ENCODE measurements at places on chromosomes 12 and 14.

- DNase-seq = peak; percentile 71
These were observed 4.5 kb upstream of the GDF11 start for GRCh38 chr12:55738123-55739024.

DNA sequence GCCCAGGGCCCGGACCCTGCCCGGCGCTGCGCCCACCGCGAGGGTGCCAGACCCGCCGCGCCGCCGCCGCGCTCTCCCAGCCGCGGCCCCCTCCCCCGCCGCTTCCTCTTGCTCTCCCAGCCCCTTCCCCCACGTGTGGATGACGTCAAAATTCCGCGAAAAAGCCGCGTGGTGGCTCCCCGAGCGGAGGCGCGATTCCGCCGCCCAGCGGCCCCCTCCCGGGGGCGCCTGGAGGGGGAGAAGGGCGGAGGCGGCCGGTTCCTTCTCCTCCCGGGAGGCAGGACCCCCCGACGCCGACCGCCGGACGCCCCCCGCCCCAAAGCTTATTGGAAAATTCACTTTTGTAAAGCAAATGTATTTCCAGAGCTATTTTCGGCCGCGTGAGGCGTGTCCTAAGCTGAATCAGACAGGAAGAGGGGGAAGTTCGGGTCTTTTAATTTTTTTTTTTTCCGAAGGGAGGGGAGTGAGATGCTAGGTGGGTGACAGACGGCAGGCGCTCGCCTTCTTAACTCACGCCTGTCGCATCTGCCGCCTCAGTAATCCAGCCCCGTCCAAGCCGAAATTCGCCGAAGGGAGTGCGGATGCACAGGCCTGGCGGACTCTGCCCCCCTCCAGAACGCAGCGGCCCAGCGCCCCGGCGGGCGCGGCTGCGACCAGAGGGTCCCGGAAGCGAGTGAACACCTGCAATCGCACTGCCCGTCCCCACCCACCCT lies 4.1 kb upstream of the CCND2 start:
- peak; percentile 83 for DNase-seq

DNA sequence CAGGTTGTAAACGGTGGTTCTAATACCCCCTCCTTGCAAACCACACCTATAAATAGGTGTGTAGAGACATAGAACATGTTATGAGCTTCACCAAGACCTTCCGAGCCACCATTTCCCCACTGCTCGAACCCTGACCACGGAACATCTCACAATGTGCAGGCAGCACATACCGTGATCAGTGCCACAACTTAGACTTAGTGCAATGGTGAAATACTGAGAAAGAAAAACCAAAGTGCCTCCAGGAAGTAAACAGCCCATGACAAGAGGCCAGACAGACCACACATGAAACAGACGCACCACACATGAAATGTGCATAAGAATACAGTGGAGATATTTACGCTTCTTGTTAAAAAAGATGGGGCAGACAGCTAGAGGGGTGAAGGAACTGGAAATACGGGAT lies 166.9 kb upstream of the CCND2 start:
- no peak for DNase-seq

DNA sequence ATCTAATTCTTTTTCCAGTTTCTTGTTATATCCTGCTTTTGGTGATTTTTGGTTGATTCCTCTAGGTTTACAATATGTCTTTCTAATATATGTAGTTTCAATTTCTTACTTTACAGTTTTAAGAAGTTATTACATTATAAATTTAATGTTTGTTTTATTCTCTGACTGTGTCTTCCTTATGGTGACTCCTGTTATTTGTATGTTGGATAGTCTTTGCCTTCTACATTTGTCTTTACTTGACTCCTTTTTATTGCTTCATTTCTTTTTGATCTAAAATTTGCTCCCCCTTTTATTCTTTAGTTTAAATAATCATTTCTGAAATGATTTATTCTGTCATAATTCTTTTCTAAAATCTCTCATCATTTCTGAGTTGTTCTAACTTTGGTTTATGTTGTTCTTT lies 125.8 kb downstream of the CCDC91 start:
- no peak for DNase-seq

GRCh38 chr14:22664261-22664660 lies 20.1 kb upstream of the OR6J1 start:
- no peak for DNase-seq

GRCh38 chr14:75905147-75905904 lies 76.5 kb downstream of the TGFB3 start:
- no peak for DNase-seq

DNA sequence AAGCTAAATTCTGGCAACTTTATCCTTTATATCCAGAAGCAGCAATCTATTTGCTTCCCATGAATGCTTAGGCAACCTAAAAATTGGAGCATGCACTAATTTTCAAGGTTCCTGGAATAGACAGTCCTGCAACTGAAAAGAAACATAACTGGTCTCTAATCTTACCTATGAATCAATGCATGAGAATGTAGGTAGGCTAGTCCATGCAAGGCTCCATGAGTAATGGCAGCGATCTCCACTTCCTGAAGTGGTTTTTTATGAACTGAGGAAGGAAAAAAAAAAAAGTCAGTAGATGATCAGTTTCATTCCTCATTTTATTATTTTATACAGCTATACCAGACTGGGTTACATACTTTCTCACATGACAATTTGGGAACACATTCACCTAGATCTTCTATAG lies 102.0 kb downstream of the PEBP1 start:
- DNase-seq = no peak
